ENCODE measurements at places on chromosomes 16 and 17.

- no peak for DNase-seq
Observed at GRCh38 chr17:9206741-9207332, 185.5 kb downstream of the NTN1 start.

DNA sequence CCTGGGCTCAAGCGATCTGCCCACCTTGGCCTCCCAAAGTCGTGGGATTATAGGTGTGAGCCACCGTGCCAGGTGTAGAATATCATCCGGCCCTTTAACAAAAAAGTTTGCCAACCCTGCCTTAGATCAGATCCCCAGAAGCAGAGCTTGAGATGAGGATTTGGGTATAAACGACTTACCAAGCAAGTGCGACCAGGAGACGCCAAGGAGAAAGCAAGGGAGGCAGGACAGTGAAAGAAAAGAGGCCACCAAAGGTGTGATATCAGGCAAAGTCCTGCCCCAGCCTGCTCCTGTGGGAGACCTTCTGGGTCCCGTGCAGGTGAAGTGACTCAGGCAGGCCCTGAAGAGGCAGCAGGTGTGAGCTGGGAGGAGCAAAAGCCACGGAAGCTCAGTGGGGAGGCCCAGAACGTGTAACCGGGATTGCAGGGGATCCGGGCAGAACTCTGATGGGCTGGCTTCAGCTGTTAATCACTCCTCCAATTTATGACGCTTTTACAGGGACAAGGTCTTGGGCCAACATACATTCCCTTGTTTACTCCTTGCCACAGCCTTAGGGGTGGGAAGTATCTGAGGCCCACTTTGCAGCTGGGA is 14.1 kb upstream of the CALB2 start:
- no peak for DNase-seq

DNA sequence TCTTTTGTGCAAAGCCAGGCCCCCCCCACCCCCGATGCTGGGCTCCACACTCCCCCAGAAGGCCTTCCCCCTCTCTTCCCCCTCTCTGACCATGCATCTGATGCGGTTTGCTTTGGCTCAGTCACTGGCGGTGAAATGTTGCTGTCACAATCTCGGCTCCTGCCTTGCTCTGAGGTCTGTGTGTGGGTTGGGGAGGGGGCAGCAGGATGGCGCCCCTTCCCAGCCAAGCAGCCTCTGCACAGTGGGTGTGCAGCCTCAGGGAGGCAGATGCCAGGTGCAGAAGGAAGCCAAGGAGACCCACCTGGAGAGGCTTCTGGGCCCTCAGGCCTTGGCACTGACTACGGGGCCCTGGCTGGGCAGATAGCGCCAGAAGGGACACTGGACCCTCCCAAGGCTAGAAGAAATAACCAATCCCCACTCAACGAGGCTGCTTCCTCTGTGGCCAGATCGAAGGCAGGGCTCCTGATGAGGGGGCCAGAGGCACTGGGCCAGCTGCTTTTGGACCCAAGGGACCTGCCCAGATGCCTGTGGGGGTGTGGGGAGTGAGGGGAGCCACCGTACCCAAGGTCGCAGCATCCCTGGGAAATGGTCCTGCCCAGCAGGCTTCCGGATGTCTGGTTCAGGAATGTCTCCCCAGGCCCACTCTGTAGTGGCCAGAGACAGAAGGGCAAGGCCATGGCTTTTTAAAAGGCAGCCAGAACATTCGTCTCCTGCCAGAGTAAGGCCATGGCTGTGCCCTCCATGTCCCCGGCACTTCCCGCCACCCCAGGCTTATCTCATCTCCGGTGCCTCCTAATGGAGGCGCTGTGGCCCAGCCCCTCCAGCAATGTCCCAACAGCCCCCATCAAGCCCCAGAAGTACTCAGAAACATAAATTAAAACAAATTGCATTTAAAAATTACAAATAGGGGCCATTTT is 43.4 kb upstream of the SLC38A10 start:
- DNase-seq, result no peak

DNA sequence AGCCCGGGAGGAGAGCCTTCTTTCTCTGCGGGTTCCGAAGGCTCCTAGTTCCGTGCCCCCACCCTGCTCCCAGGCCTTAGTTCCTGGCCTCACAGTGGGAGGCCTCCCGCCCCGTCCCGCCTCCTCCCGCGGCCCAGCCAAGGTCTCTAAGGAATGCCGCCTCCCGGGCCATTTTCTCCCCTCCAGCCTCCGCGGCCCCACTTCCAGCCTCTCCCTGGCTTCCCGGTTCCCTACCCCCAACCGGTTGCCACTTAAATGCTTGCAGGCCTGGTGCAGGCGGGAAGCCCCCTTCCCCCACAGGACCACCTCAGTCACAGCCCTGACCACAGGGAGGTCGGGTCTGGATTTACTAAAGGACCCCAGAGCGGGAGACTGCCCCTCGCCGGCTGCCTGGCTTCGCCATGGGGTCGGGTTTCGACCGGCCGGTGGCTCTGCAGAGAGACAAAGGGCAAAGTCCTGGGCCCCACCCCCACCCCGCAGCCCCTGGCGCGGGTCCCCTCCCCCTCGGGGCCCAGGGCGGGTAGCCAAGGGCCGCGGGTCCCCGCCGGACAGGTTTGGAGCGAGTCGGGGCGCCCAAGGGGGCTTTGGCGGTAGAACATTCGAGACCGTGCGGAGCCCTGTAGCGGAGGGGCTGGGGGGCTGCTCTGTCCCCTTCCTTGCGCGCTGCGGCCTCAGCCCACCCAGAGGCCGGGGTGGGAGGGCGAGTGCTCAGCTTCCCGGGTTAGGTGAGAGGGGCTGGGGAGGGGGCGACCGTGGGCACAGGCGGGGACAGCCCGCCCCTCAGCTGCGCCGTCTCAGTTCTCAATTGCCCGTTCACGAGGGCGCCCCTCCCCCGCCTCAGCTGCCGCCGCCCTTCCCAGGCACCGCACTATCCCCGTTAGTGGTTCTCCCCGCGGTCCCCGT is 16.4 kb downstream of the IGF2BP1 start:
- peak; percentile 34 for DNase-seq

- peak; percentile 9 for DNase-seq
Observed at GRCh38 chr17:82592289-82592766, 55.9 kb downstream of the WDR45B start.

GRCh38 chr17:38853292-38854219 is at the start of gene RPL23:
Gene RPL23 (minus strand): TSS chr17:38853721. CDS start chr17:38853710, 11 bp downstream.
- peak; percentile 96 for DNase-seq

DNA sequence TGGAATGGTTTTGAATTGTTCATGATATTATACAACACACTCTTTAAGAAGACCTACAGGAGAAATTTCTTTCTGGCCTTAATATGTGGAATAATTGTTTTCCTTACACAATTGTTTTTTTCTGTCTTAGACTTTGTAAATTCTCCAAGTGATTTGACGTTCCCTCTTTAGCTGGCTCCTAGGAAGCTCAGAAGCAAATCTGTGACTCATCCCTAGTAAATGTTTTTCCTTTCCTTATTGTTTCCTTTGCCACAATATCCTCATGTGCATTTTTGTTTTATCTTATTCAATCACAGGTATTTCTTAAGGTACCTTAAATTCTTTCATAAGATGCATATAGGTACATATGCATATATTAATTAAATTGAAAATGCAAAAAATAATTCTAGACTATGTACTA is 13.5 kb downstream of the KIAA0753 start:
- peak; percentile 21 for DNase-seq

GRCh38 chr17:39684369-39685192 is 3.3 kb downstream of the PGAP3 start:
- DNase-seq, result no peak

DNA sequence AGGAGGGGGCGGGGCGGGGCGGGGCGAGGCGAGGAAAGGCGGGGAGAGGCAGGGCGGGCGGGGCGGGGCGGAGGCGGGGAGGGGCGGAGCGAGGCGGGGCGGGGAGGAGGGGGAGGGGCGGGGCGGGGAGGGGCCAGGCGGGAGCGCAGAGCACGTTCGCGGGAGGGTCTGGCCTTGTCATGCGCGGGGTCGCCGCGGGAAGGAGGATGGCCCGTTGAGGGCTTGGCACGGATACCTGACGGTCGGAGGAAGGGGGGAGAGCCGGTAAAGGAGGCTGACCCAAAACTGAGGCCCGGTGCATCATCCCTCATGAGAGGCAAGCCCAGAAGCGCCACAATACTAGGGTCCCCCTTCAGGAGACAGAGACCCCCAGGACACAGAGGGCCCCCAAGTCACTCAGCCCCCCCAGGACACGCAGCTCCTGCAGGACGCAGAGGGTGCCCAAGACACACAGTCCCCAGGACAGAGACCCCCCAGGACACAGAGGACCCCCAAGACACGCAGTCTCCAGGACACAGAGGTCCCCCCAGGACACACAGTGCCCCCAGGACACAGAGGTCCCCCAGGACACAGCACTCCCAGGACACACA is 593 bp upstream of the WDR45B start:
- DNase-seq, result no peak

DNA sequence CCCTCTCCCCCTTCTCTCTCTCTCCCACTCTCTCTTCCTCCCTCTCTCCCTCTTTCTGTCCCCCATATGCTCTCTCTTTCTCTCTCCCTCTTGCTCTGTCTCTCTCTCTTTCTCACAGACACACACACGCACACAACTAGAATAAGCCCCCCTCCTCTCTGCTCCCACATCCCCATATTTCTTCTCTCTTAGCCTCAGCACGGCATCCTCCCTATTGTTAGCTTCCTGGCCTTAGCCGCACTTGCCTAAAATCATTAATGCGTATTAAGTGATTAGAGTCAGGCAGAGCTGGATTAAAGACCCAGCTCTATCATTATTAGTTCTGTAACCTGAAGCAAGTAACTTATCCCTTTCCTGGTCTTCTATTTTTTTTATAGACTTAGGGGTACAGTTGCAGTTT is 319.0 kb upstream of the C16orf82 start:
- no peak for DNase-seq

GRCh38 chr17:72560303-72561247 is 439.8 kb downstream of the SOX9 start:
- DNase-seq, result peak; percentile 34

GRCh38 chr16:4273858-4274311 is 1.1 kb upstream of the TFAP4 start:
- peak; percentile 40 for DNase-seq

DNA sequence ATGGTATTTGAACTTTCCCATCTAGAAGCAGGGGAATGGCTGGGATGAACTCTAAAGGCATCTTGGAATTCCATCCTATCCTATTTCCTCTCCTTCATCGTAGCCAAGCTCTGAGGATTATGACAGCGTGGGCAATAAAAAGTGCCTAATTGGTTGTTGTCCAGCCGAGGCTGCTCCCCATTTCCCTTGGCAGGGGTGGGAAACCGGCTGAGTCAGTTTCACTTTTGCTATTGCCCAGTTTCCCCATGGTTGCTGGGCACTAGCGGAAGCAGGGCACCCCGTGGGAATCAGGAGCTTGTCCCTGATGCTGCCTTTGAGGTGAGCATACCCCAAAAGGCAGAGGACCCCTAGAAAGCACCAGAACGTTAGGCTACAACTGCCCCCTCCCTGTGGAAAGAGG is 13.8 kb upstream of the SP2 start:
- peak; percentile 76 for DNase-seq

GRCh38 chr16:4904108-4904941 is 32.6 kb downstream of the PPL start:
- no peak for DNase-seq

DNA sequence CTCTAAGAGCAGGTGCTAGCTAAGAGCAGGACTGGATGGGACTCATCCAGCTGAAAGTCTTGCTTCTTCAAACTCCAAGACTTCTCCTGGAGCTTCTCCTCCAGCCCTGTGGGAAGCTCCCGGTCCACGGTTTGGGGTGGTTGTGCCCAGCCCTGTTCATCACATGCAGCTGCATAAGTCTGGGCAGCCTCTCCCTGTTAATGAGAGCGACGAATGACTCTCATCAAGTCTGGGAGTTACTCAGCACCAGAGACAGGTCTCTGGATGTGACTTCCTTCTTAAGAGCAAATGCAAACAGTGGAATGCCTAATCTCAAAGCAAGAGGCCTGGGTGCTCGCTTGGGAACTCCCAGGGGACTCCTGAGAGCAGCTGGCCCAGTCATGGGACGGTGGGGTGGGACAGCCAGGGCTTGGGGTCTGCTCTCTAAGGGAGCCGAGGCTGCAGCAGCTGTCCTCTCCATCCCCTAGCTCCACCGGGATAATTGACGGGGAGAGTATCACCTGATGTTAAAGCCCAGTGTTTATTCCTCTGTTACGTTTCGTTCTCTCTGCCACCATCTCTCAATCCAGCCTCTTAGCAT is 35.3 kb upstream of the CRHR1 start:
- DNase-seq, result no peak

DNA sequence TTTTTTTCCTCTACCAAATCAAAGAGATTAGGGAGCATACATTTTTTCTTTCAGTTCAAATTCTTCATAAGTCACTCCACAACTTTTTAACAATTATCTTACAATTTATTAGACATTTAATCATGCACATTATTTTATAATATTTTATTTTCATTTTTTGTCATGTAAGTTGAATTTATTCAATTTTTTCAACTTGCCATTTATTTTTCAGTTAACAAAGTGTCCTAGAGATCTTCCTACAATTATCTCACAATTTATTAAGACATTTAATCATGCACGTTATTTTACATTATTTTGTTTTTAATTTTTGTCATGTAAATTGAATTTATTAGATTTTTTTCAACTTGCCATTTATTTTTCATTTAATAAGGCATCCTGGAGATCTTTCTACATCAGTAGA is 16.2 kb downstream of the CACNG3 start:
- no peak for DNase-seq

GRCh38 chr16:83302853-83303252 is 504.9 kb upstream of the HSBP1 start:
- no peak for DNase-seq

DNA sequence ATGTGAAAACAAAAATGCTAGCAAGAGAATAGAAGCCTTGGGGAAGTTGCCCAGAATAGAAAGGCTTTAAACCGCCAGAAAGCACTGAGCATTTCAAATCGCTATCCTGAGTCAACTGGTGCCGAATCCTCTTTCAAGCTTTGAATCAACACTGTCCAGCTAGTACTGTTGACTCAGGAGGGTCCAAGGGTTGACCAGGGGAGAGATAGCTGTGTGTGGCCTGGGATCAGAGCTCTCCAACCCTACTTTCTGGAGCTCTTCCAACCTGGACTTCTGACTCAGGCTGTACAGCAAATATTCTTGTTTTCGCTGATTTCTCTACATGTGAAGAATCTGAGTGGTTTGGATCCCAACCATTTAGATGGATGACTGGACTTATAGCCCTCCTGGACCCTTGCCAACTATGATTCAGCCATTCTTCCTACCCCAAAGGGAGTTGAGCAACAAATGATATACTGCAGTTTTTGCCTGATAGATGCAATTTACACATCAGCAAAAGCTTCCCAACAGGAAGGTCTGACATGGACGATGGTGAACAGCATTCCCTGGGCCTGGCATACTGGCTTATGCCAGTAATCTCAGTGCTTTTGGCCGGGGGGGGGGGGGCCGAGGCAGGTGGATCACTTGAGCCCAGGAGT is 154.0 kb upstream of the SDK2 start:
- DNase-seq, result peak; percentile 99

DNA sequence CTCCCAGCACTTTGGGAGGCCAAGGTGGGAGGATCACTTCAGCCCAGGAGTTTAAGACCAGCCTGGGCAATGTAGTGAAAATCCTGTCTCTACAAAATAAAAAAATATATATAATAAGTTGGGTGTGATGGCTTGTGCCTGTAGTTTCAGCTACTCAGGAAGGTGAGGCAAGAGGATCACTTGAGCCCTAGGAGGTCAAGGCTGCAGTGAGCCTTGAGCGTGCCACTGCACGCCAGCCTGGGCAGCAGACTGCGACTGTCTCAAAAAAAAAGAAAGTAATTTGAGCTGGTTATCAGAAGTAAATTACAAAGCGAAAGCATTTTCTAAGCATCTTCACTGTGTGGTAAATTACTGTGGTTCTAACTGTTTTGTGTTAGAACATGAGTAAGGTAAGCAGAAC is 66.2 kb downstream of the NQO1 start:
- DNase-seq, result no peak

- DNase-seq, result no peak
Observed at GRCh38 chr16:22217890-22218730, 12.0 kb downstream of the EEF2K start.

Measured in AG10803 (cell line).